ENCODE measurements at places on chromosomes 6 and 20. TPM values are rescaled to one million over a fixed set of nuclear protein-coding genes. Genes with fewer than 3 reads are reported as not detected.

DNA sequence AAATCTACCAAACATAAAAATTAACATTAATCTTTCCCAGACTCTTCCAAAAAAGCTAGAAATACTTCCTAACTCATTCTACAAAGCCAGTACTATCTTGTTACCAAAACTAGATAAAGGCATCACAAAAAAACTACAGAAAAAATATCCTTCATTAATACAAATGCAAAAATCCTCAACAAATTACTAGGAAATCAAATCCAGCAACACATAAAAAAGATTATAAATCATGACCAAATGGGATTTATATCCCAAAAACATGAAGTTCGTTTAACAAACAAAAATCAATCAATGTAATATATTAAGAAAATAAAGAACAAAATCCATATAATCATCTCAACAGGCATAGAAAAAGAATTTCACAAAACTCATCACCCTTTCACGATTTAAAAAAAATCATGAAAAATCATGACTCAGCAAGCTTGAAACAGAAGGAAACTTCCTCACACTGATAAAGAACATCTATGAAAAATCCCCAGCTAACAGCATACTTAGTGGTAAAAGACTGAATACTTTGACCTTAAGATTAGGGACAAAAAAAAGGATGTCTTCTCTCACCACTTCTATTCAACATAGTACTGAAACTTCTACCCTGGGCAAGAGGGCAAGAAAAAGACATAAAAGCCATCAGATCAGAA lies 43.2 kb downstream of the RANBP9 start:
- no peak for DNase-seq
- no peaks in the 10 kb centered on the region for H3K36me3 ChIP-seq
- no peaks in the 10 kb centered on the region for H3K27me3 ChIP-seq
- H3K27ac ChIP-seq: no peak overlapping the region
- H3K4me3 ChIP-seq: no peak overlapping the region
- peaks cover 70% of the 10 kb centered on the region for H3K4me1 ChIP-seq

- no peak for DNase-seq
- H3K27me3 ChIP-seq: no peaks in the 10 kb centered on the region
- H3K36me3 ChIP-seq: no peaks in the 10 kb centered on the region
- no peak overlapping the region for H3K27ac ChIP-seq
These were observed 332.3 kb downstream of the ZFAND3 start for GRCh38 chr6:38151580-38152500.

GRCh38 chr20:35215066-35215956 lies 11.2 kb upstream of the MMP24 start:
- H3K27me3 ChIP-seq: no peaks in the 10 kb centered on the region
- H3K27ac ChIP-seq: no peak overlapping the region
- H3K36me3 ChIP-seq: peaks cover 37% of the 10 kb centered on the region
- no peaks in the 10 kb centered on the region for H3K4me1 ChIP-seq

DNA sequence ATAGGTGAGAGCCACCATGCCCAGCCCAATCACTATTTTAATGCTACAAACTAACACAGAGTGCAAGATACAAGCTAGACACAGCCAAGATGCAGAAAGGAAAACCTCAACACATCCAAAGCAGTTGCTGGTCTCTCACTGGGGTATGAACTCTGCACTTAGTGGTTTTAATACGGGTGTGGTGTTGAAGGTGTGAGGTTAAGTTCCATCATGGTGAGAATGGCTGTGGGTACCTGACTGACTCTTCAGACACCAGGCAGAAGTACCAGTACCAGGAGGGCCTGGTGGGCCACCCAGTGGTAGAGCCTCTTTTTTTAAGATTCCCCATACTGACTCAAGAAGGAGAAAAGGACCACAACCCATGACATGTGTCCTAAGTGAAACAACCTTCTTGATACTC lies 13.0 kb downstream of the GNAS-AS1 start:
- H3K4me1 ChIP-seq: peaks cover 11% of the 10 kb centered on the region
- no peak for DNase-seq
- H3K27me3 ChIP-seq: peaks cover 24% of the 10 kb centered on the region
- no peak overlapping the region for H3K27ac ChIP-seq

GRCh38 chr20:25632940-25633790 lies 9.4 kb upstream of the NANP start:
- H3K27me3 ChIP-seq: no peaks in the 10 kb centered on the region
- peaks cover 9% of the 10 kb centered on the region for H3K4me1 ChIP-seq
- H3K36me3 ChIP-seq: no peaks in the 10 kb centered on the region
- no peak overlapping the region for H3K27ac ChIP-seq

DNA sequence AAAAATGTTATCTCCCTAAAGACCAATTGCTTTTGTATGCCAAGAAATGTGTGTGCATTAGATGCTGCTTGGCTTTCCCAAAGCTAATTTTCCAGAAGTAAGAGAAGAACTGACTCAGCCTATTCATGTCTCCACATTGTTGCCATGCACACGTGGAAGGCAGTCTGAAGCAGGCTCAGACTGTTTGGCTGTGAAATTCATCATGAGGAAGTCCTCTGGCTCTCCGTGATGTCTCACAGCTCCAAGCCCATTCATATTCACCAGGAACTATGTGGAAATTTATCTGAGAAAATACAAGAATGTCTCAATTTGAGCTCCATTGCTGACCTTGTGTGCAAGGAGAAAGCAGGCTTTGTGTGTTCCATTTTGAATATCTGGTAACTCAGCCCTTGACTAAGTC lies 1022.2 kb upstream of the GJE1 start:
- no peaks in the 10 kb centered on the region for H3K36me3 ChIP-seq
- no peaks in the 10 kb centered on the region for H3K27me3 ChIP-seq
- H3K27ac ChIP-seq: no peak overlapping the region
- H3K4me1 ChIP-seq: no peaks in the 10 kb centered on the region

DNA sequence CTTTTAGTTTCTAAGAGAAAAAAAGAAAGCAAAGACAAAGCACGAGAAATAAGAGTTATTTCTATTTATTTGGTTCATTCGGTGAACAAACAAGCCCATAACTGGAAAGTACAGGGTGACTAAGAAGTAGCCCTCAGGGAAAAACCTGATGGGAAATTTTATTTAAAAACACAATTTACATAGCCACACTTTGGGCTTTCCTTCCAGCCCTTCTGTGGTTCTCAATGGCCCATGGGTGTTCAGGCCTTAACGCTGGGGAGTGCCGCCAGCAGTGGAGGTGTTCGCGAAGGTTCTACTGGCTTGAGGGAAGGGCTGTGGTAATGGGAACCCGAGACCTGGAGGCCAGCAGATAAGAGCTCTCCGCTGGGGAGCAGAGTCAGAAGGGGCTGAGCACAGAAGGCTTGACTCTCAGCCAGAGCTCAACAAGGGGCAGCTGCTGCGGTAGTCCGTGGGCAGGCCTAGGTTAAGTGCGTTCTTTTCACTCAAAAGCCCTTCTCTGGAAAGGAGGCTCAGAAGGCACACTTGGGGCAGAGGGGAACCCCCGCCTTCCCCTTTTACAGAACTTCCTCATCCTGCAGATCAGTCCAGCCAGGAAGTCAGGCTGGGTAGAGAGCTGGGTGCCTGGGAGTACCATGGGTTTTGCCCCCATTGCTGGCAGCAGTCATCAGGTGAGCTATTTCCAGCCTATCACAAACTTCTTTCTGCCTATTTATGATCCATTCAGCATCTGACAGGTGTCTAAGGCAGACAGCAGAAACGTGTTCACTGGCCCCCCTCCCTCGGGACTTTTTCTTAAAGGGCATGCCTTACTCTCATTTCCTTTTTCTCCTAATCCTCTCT lies 8.8 kb upstream of the CD83 start:
- DNase-seq: peak; percentile 85
- H3K27me3 ChIP-seq: no peaks in the 10 kb centered on the region
- H3K36me3 ChIP-seq: no peaks in the 10 kb centered on the region

Gene ATXN1
- 5.1 TPM for polyA plus RNA-seq
